ENCODE measurements at places on chromosomes 1 and 21. TPM values are rescaled to one million over a fixed set of nuclear protein-coding genes. Genes with fewer than 3 reads are reported as not detected.

Gene FAM78B
- not detected for total RNA-seq

Gene GJB4
- total RNA-seq: not detected

Gene CATSPERE
- total RNA-seq: 0.50 TPM

Gene SLC6A9
- 6.2 TPM for total RNA-seq

Gene MPZ
- 7.1 TPM for total RNA-seq

Gene CD48
- total RNA-seq: 236 TPM

Gene RNF186
- total RNA-seq: not detected

Gene CHAF1B
- 33.1 TPM for total RNA-seq

Gene OR6N1
- total RNA-seq: not detected

Gene KIF26B
- total RNA-seq: 0.16 TPM

Gene TTC22
- 9.6 TPM for total RNA-seq

Gene KIAA1614
- 0.05 TPM for total RNA-seq

All from activated naive CD4-positive, alpha-beta T cell treated with anti-CD3 and anti-CD28 coated beads, Interleukin-2, amount 50 U/mL, for 72 hours (primary cell).